ENCODE measurements at places on chromosomes 5 and 9.

DNA sequence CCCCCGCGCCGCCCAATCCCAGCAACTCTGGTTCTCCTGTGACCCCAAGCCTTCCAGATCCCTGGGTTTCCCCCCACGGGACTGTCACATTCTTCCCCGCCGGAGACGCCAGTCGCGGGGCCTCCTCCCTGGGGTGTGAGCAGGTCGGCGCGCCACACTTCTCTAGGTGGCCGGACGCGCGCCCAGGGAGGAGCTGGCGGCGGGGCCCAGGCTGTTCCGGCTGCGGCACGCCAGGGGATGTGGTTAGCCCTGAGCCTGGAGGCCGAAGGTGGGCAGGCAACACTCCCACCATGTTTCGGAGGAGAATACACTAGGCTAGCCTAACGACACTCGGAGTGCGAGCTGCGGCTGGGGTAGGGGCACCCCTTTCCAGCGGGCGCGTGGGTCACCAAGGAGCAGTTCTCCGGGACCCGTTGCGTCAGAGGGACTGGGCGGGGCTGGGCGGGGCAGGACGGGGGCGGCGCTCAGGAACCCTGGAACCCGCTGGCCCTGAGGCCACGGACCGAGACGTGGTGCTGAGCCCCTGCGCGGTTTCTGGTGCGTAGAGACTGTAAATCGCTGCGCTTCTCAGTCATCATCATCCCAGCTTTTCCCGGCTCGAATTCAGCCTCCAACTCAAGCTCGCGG lies at the start of gene SLC27A6:
Gene SLC27A6 (plus strand): TSS at position 478 of the 627 bp plus-strand sequence. CDS start 650 bp downstream, outside the sequence.
- DNase-seq, result no peak

- no peak for DNase-seq
Observed at GRCh38 chr5:179342577-179342976, 2.7 kb downstream of the ADAMTS2 start.

GRCh38 chr5:156815988-156816599 lies 34.0 kb upstream of the PPP1R2B start:
- no peak for DNase-seq

- DNase-seq, result no peak
Observed at GRCh38 chr9:83056174-83056573, 6.8 kb downstream of the RASEF start.

DNA sequence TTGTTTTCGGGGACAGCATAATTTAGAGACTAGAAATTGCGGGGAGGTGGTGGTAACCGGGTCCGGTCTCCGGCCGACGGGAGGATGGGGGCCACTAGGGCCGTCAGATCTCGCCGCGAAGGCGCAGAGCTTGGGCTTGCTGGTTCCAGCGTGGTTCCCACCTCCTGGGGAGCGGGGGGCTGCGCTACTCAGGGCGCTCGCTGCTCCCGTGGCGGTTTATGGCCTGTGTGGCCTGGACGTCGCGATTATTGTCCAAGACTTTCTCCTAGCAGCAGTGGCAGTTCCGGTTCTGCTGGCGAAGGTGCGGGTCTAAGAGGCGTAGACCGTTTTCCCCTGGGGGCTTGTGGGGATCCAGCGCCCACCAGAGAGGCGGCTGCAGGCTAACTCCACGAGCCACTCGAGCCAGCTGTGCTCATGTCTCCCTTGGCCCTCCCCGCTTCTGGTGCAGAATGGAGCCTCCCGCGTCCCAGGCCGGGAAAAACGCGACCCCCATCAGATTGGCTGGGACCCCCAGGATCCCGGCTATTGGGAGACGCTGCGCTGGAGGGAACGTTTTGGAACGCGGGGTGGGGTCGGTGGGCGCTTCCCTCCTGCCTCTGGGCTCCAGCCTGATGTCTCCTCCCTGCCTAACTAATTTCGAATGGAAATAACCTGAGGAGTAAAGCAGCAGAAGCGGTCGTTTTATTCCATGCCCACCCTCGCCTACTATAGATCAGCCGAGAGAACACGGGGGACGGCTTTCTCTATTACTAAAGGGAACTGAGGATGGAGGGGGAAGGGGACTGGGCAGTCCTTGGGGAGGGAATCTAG lies 87.1 kb downstream of the ENTREP1 start:
- no peak for DNase-seq

- DNase-seq, result no peak
Observed at GRCh38 chr9:82604947-82605656, 457.8 kb downstream of the RASEF start.

DNA sequence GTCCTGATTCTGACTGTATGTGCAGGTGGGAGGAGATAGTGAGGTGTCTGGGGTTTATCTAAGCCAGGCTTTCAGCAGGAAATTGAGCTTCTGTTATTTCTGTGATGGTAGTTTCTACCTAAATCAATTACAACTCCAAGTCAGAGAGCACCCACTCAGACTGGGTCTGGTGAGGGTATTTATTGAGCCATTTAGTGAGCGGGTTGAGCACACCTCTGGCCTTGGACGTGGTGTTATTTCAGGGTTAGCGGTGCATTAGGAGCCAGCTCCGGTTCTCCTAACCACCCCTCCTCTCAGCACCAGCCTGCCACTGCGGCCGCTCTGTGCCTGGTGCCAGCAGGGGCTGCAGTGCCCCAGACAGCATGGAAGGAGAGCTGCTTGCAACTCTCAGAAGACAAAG lies 238.9 kb downstream of the CACNA1B start:
- DNase-seq, result no peak

DNA sequence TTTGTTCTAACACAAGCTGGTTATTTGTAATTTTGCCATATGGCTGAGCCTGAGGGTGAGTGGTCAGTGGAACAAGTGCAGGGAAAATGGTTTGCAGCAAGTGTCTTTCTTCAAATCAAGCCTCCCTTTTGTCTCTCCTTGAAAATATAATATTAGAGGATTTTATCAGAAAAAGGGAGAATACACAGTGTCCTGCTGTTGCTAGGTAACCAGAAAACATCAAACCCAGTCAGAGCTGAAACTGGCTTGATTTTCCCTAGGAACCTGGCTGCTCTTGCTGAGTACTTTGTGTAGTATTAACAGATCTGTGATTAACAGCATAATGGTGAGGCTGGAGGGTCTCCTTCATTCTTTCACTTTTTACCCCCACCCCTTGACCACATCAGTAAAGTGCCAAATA lies 314.0 kb downstream of the ARHGEF28 start:
- DNase-seq, result no peak

GRCh38 chr5:148012801-148013200 lies 51.0 kb upstream of the SPINK5 start:
- DNase-seq, result no peak

DNA sequence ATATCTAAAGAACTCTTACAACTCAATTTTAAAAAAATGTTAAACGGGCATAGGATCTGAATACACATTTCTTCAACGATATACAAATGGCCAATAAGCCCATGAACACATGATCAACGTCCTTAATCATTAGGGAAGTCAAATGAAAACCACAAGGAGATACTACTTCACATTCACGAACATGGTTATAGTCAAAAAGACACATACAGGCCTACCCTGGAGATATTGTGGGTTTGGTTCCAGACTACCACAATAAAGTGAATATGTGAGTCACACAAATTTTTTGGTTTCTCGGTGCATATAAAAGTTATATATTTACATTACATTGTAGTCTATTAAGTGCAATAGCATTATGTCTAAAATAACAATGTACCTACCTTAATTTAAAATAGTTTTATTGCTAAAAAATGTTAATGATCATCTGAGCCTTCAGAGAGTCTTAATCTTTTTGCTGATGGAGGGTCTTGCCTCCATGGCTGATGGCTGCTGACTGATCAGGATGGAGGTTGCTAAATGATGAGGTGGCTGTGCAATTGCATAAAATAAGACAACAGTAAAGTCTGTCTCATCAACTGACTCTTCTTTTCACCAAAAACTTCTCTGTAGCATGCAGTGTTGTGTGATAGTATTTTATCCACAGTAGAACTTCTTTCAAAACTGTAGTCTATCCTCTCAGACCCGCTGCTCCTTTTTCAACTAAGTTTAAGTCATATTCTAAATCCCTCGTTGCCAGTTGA lies 15.1 kb downstream of the AK3 start:
- DNase-seq, result no peak

Data from stimulated activated CD4-positive, alpha-beta T cell treated with anti-CD3 and anti-CD28 coated beads, TNF-alpha, amount 100 ng/mL, for 4 hours (primary cell).